ENCODE measurements at places on chromosomes 5 and 9.

DNA sequence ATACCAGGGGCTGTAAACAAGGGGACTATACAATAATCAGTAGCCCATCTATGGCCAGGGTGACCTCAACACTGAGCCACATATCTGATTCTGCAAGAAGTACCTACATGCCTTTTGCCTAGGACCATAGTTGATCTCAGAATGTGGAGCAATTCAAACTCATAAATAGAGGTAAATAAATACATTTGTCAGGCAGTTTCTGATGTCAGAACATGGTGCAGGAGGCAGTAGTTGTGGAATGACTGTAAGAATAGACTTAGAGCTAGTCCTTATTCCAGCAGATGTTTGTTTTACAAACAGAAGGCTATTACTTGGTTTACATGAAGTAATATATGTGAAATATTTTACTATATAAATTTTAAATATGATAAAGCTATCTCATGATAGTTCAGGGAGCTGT lies 330.7 kb upstream of the DAB2 start:
- DNase-seq = no peak

GRCh38 chr5:11390291-11390767 lies 513.9 kb downstream of the CTNND2 start:
- DNase-seq = no peak

DNA sequence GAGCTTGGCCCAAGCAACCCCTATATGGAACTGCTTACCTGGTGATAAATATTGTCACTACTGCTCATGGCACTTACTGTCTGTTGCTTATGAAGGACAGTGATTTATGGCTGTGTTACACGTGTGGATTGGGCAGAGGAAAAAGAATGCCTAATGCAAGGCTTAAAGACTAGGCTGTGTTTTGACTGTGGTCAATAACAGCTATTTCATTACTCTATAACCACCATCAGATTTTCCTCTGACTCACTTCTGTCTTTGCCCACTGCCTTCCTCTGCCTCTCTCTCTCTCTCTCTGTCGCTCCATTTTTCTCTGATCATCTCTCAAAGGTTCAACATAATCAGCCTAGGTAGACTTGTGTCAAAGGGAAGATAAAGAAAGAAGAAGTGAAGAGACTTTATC lies 96.2 kb downstream of the TLR4 start:
- DNase-seq = no peak

GRCh38 chr9:124854822-124855221 lies 1.6 kb downstream of the WDR38 start:
- DNase-seq = no peak

- no peak for DNase-seq
Measured at GRCh38 chr9:104856413-104856941, 71.5 kb downstream of the ABCA1 start.

DNA sequence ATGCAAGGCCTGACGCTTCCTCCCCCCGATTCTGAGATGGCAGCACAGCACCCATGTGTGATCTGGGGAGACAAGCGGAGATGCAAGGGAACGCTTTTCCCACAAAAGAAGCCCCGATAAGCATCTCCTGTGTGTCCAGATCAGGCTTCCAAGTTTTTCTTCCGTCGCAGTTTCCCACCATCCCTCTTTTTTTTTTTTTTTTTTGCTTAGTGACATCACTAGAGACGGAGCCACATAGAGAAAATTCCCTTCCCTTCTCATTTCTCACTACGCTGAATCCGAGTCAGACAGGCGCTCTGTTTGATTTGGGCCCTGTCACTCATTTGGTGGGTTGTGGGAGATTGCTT lies 160.9 kb downstream of the HSD17B3 start:
- no peak for DNase-seq

DNA sequence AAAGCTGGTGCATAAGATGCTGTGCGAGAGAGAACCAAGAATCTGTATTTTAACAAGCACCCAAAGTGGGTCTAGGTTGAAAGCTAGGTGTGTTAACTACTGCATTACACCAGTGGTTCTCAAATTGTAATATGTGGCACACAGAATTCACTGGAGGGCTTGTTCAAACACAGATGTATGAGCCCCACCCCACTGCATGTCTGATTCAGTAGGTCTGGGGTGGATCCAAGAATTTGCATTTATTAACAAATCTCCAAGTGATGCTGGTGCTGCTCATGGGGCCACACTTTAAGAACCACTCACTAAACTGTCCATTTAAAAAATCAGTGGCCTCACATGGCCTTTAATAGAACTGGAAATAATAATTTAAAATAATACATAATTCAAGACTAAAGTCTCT lies 40.4 kb downstream of the LPAR1 start:
- no peak for DNase-seq

DNA sequence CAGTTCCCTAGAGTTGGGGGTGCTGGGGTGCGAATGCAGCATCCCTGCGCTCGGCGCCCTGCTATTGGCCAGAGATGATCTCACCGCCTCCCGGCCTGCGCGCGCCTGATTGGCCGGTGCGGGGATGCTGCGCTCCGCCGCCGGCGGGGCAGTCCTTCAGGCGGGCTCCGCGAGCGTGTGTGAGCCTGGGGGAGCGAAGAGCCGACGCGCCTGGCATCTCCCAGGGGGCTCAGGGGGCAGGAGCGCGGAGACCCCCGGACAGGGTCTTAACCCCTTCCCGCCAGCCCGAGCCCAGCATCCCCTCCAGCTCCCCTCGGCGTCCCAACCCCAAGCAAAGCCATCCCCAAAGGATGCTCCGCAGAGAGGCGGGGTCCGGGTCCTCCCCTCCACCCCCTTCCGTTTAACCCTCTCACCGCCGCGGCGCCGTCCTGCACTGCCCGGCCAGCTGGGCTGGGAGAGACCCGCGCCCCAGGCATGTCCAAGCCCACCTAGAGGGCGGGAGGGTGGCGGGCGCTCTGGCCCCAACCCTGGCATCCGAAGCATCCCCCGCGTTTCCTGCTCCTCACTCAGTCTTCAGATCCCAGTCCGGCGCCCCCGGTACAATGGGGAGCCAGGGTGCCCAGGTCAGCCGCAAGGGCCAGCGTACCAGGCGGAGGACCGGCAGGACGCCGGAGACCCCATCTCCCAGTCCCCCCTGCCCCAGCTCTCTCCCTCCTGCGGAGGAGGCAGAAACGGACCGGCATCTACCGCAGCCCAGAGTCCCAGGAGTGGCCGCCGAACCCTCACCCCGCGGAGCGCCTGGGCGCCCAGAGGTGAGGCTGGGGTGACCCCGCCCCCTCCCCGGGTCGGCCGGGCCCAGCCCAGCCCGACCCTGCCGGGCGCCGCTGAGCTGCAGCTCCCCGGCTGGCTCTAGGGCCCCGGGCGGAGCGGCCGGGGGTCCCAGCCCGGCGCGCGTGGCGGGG lies 19.3 kb upstream of the TOR2A start:
- no peak for DNase-seq

DNA sequence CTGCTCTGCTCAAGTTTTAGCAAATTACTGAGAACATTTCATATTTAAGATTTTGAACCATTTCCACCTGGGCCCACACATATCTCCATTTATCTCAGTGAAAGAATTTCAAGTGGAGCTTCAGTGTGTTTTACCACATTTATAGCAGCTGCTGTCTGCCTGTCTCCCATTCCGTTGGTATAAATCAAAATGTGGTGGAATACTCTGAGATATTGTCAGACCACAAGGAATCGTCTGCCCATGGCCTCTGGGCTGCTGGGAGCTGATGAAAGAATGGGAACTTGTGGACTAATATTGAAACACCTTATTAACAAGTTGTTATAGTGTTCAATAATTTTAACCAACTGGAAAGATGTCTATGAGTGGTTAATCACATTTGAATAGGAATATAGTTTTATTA lies 33.3 kb downstream of the MAST4 start:
- no peak for DNase-seq

DNA sequence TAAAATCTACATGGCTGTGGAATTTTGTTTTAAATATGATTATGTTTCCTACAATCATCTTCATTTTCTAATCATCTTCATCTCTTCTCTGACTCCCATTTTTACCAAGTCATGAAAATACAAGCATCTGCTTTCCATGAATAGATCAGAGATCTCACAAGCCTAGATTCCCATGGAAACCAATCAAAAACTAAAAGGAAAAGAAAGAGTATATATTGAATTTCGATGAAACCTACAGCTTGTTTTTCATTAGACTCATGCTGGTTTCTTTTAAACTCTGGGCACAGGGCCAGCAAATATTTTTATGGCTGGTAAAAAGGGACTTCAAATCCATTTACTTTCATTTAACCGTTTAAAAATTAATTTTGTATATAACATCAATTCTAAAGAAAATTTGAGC lies 51.2 kb downstream of the INVS start:
- DNase-seq = no peak

- no peak for DNase-seq
Measured at GRCh38 chr5:139384591-139385051, 1.5 kb upstream of the SLC23A1 start.

GRCh38 chr5:68450245-68450852 lies 234.8 kb downstream of the PIK3R1 start:
- no peak for DNase-seq

- DNase-seq = no peak
Measured at GRCh38 chr5:64333886-64334285, 168.2 kb downstream of the RNF180 start.

- no peak for DNase-seq
Measured at GRCh38 chr9:131012396-131012917, 3.5 kb downstream of the LAMC3 start.

DNA sequence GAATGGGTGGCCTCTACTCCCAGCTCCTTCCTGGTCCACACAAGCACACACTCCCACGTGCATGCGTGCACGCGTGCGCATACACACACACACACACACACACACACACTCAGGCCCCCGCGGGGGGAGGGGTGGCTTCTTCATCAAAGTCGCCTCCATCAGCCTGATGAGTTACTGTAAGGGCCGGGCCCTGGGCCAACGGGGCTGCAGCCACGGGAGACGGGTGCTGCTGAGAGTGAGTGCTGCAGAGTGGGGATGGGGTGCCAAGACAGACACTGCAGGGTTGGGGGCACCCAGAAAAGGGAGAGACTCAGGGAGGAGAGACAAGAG lies 18.1 kb downstream of the CNTFR start:
- DNase-seq = no peak

DNA sequence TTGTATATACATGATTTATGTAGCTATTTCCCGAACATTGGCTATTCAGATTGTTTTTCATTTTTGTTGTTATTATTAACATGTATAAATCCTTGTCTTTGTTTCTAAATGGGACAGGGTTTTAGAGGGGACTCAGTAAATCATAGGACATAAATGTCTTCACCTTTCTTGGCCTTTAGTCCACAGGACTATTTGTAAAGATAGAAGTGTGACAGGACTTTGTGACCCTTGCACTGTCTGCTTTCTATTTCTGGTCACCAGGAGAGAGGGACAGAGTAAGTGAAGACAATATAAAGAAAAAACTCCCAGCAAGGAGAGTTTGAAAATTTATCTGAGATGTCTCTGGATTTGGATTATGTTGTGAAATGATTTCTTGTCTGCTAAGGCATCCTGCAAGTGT lies 78.6 kb upstream of the GOLM1 start:
- no peak for DNase-seq

- DNase-seq = no peak
Measured at GRCh38 chr5:16975950-16976624, 40.0 kb upstream of the MYO10 start.
